Stimulated activated CD8-positive, alpha-beta memory T cell treated with anti-CD3 and anti-CD28 coated beads, Interleukin-15, amount 100 ng/mL, for 4 hours (primary cell): ENCODE measurements at places on chromosomes 16 and 17.

DNA sequence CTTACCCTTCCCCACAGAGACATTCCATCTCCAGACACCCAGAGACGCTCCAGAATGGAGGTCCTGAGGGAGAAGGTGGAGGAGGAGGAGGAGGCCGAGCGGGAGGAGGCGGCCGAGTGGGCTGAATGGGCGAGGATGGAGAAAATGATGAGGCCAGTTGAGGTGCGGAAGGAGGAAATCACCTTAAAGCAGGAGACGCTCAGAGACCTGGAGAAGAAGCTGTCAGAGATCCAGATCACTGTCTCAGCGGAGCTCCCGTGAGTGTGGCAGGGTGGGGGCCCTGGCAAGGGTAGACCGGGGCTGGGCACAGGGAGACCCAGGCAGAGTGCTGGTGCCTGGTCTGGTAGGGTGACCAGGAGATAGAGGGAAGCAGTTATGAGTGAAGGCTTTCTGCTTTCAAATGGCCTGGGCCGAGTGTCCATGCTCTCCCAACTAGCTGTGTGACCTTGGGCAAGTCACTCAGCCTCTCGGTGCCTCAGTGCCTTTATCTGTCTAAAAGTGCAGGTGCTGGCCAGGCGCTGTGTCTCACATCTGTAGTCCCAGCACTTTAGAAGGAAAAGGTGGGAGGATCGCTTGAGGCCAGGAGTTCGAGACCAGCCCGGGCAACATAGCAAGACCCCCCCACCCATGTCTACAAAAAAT is 3.4 kb downstream of the DRC7 start:
- DNase-seq: no peak

GRCh38 chr16:3065069-3065741 is at the start of gene IL32:
IL32 (plus strand) TSS chr16:3065640; CDS start chr16:3065812, 172 bp downstream.
- DNase-seq: peak; percentile 44

GRCh38 chr16:4847774-4848587 is 700 bp downstream of the UBN1 start:
- DNase-seq: peak; percentile 10

- no peak for DNase-seq
Measured at GRCh38 chr16:74480150-74481029, 59.1 kb upstream of the CLEC18B start.

- DNase-seq: no peak
Measured at GRCh38 chr17:31156326-31156725, 61.5 kb downstream of the NF1 start.

- no peak for DNase-seq
Measured at GRCh38 chr16:26791169-26791568, 275.6 kb upstream of the C16orf82 start.
